Foreskin melanocyte (primary cell): ENCODE measurements at places on chromosomes 7 and 10.

- no peak for DNase-seq
These were observed 13.7 kb downstream of the COPG2 start for GRCh38 chr7:130654850-130655249.

DNA sequence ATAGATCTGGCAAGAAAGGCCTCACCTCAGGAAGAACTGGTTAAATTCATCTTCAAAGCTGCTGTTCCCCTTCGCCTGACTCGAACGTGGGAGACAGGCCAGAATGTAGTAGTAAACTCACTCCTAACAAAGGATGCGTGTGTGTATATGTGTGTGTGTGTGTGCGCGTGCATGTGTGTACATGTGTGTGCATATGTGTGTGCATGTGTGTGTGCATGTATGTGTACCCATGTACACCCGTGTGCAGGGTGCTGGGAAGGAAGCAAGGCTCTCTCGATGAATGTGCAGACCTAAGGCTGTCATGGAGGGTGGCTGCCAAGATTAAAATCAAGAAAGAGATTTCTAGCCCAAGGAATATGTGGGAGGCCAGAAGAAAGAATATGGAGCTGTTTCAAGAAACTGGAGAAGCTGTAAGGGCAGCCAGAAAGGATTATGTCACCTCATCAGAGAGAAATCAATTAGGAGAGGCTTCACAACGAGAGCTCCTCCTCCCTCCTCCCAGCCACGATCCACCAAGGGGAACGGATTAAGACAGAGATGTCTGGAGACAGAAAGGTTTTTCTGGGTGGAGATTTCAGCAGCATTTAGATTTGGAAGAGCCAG lies 34.0 kb upstream of the LBX1 start:
- no peak for DNase-seq

GRCh38 chr10:77504873-77505257 lies 132.7 kb downstream of the KCNMA1 start:
- no peak for DNase-seq

GRCh38 chr10:3738855-3739350 lies 46.1 kb downstream of the KLF6 start:
- DNase-seq: no peak

- DNase-seq: no peak
These were observed 3.1 kb upstream of the CPA1 start for GRCh38 chr7:130377178-130377577.
